NCI-H524 (cell line): ENCODE measurements at places on chromosomes 16 and 17.

GRCh38 chr16:79767421-79768275 lies 167.1 kb upstream of the MAF start:
- no peak for DNase-seq

- no peak for DNase-seq
Observed at GRCh38 chr17:81277421-81277820, 17.7 kb downstream of the SLC38A10 start.

- no peak for DNase-seq
Observed at GRCh38 chr17:49874911-49875310, 27.0 kb upstream of the TAC4 start.

- no peak for DNase-seq
Observed at GRCh38 chr17:28616281-28616680, 2.3 kb upstream of the RSKR start.

- no peak for DNase-seq
Observed at GRCh38 chr16:15879255-15879811, 9.1 kb downstream of the CEP20 start.

- DNase-seq, result no peak
Observed at GRCh38 chr16:1324286-1324826, 9.1 kb upstream of the BAIAP3 start.

DNA sequence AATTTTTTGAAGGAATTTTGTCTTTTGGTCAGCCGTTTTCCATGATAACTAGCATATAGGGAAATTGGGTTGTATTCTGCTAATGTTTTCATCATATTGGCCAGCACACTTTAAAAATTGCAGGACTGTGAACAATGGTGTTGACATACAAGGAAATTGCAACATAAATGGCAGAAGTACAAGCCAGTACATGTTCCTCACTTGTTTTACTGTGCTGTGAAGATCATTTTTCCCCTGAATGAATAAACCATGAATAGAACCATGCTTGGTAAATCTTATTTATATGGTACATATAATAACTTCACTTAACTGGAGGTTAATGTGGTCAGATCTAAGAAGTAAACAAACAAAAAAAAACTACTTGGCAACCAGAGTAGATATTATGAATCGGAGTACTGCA lies 22.8 kb downstream of the OMG start:
- no peak for DNase-seq

DNA sequence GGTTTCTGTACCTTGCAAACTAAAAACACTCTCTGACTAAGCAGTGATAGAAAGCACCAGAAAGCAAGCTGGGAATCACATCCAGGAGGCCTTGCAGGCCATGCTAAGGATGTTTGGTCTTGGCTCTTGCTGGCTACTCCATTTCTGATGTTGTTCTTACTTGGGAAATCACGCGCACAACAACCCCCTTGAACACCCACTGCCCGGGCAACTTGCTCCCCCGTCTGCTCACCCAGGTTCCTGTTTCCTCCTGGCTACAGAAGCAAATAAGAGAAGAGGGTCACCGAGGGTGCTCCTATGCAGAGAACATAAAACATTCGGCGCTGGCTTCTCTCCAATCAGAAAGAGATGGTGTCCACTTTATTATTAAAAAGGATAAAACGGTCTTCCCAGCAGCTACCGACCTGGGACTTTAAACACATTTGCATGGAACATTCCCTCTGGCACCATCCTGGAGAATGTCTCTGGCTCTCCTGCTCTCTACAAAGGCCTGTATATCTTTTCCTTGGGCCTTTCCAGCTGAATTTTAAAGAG lies 271.2 kb upstream of the RPL38 start:
- no peak for DNase-seq

DNA sequence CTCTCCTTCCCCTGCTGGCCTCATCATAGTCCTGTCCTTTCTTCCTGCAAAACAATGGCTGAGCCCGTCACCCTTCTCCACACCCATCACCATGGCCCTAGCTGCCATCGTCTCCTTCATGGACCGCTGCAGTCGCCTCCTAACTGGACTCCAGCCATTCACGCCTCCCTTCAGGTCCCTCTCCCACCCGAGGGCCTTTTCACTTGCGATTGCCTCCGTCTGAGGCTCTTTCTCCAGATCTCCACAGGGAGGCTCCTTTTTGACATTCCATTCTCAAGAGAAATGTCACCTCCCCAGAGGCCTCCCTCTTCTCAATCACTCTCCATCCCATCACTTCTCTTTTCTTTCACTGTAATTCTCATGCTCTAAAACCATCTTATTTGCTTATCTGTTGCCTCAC lies 23.5 kb downstream of the GSG1L start:
- no peak for DNase-seq

GRCh38 chr16:49615576-49615975 lies 240.3 kb downstream of the ZNF423 start:
- DNase-seq, result no peak

- DNase-seq, result no peak
Observed at GRCh38 chr17:13393841-13394710, 207.7 kb downstream of the HS3ST3A1 start.

- no peak for DNase-seq
Observed at GRCh38 chr17:78141437-78142118, 4.6 kb upstream of the C17orf99 start.

DNA sequence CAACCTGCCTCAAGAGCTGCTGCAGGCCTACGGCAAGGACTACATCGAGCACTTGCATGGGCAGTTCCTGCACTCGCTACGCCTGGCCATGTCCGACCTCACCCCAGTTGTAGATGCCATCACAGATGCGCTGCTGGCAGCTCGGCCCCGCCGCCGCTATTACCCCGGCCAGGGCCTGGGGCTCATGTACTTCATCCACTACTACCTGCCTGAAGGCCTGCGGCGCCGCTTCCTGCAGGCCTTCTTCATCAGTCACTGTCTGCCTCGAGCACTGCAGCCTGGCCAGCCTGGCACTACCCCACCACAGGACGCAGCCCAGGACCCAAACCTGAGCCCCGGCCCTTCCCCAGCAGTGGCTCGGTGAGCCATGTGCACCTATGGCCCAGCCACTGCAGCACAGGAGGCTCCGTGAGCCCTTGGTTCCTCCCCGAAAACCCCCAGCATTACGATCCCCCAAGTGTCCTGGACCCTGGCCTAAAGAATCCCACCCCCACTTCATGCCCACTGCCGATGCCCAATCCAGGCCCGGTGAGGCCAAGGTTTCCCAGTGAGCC lies 5.8 kb downstream of the HSD11B2 start:
- DNase-seq, result no peak

GRCh38 chr16:24291932-24292331 lies 35.8 kb downstream of the CACNG3 start:
- no peak for DNase-seq

DNA sequence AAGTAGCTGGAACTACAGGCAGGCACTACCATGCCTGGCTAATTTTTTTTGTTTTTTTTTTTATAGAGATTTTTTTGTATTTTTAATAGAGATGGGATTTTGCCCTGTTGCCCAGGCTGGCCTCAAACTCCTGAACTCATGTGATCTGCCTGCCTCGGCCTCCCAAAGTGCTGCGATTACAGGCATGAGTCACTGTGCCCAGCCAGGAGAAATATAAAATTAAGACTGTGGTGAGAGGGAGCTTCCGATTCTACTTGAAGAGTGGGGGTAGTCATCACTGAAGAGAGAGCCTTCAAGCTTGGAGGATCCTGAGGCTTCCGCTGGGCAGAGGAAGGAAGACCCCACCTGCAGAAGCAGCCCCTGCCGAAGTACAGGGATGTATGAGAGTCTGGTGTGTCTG lies 34.4 kb upstream of the RGS9 start:
- no peak for DNase-seq

DNA sequence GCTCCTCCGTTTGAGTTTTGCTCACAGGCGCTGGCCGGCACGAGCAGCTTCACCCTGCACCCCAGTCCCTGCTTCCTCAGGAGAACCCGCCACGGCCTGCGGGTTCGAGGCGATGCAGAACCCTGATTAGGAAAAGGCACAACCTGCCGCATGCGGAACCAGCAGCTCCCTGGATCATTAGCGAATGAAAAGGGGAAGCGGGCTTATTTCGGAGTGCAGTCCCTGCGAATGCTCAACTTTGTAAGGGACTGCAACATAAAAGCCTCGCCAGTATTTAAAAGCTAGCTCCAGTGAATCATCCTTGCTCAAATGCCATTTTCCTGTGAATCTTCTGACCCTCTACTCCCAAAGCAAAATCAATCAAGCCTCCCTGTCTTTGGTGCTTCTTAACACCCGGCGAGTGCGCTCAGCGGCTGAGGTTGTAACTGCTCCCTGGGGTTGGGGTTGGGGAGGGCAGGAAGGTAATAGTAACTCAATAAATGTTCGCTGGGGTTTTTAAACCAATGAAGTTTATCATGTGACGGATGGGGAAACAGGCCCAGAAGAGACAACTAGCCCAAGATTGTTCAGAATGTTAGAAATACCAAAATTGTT lies 678 bp upstream of the AKAP10 start:
- no peak for DNase-seq

DNA sequence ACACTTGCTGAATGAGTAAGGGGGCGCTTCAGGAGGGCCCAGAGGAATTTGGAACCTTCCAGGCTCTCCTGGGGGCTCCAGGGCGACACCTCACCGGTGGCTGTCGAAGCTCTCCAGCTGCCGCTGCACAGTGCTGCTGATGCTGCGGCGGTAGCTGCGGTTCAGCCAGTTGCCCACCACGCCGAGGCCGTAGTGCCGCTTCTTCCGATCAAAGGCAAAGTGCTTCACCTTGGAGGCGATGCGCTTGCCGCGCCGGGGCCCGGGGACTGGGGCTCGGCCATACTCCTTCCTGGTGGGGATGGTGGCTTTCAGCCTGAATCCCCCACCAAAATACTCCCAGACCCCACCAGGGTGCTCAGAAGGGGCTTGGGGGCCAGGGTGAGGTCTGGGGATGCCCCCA lies 9.3 kb downstream of the AANAT start:
- DNase-seq, result no peak

GRCh38 chr17:81707725-81708646 lies 4.1 kb upstream of the SLC25A10 start:
- DNase-seq, result no peak

DNA sequence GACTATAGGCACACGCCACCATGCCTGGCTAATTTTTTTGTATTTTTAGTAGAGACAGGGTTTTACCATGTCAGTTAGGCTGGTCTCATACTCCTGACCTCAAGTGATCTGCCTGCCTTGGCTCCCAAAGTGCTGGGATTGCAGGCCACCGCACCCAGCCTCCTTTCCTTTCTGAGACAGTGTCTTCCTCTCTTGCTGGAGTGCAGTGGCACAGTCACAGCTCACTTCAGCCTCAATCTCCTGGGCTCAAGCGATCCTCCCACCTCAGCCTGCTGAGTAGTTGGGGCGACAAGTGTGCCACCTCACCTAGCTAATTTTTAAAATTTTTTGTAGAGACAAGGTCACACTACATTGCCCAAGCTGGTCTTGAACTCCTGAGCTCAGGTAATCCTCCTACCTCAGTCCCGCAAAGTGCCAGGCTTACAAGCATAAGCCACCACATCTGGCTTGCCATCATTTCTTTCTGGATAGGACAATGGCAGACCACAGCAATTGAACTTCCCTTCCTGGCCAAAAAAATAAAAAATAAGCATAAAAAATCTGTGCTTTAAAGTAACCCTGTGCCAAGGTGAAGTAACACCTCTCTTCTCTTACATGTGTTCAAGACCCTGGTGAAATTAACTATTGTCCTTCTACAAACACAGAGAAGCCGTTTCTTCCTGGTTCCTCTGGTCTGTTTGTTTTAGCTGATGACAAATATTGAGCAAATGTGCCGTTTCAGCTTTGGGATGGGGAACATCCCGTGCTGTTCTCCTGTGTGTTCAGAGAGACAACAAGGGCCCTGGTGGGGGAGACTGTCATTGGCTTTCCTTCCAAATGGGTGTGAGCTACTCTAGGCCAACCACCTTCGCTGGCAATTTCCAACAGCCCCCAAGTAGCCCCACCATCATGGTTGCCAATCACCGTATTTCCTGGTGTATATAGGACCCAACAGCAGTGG lies 60.2 kb downstream of the EMP2 start:
- no peak for DNase-seq

DNA sequence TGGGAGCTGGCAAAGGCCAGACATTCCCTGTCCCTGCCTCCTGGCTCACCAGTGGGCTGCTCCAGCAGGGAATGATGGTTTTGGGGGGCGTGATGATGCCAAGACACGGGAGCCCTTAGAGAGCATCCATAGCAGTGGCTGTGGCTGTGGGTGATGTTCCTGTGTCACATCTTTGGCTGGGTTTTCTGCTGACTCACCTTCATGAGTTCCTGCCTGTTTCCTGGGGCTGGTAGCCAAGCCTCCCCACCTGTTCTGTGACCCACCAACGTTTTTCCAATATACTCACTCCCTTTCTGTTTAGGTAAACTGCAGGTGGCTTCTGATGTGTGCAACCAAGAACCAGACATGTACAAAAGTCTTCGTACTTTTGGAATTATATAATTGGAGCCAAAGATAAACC lies 16.5 kb upstream of the NF1 start:
- DNase-seq, result no peak

- DNase-seq, result no peak
Observed at GRCh38 chr17:36632916-36633771, 31.8 kb downstream of the MRM1 start.

GRCh38 chr17:80720610-80721577 lies 176.3 kb downstream of the RPTOR start:
- peak; percentile 33 for DNase-seq

- no peak for DNase-seq
Observed at GRCh38 chr17:44910231-44911106, 4.8 kb downstream of the GFAP start.

DNA sequence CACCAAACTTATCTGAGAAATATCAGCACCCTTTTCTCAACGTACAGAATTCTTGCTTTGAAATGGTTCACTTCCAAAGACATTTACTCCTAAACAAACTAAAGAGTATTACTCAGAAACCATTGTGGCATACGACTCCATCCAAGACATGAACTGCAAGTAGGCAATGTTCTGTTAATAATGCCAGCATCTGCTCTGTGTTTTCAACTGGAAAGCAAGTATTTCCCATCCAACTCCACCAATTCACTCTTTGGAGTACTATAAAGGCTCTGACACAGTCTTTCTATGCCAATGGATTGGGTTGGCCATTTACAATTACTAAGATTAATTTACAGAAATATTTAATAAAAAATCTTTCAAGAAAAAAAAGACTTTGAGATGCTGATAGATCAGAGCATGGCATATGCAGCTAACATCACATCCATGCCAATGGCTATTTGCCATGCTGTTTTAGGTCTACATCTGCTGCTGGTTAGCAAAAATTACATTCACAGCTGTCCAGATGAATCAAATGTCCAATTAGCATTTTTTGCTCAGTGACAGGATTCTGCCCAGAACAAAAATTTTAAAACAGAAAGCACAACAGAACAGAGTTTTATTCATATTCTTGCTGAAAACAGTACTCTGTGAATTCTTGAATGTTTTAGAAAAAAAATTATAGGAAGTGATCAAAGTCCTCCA lies 65.9 kb upstream of the HLF start:
- DNase-seq, result peak; percentile 75

GRCh38 chr17:51818777-51819176 lies 339.7 kb downstream of the CA10 start:
- DNase-seq, result no peak
